Spleen (tissue), 13 donors: ENCODE measurements at places on chromosomes 1 and 21. TPM values are rescaled to one million over a fixed set of nuclear protein-coding genes. Genes with fewer than 3 reads are reported as not detected.
A peak's percentile ranks its signal among the peaks of the same experiment; 100 is the strongest.

- DNase-seq, result no peak
- H3K27ac ChIP-seq, result no peak overlapping the region
- no peak overlapping the region for H3K4me3 ChIP-seq
- no peaks in the 10 kb centered on the region for H3K4me1 ChIP-seq
Measured at GRCh38 chr21:35779690-35780570, 280.4 kb downstream of the SETD4 start.

GRCh38 chr1:231423648-231424047 is 1.6 kb upstream of the EGLN1 start:
- peaks cover 28% of the 10 kb centered on the region for H3K4me1 ChIP-seq
- peak overlapping the region; percentile 99 for H3K27ac ChIP-seq
- H3K4me3 ChIP-seq, result no peak overlapping the region
- H3K36me3 ChIP-seq, result no peaks in the 10 kb centered on the region

- H3K4me3 ChIP-seq, result no peak overlapping the region
- H3K4me1 ChIP-seq, result no peaks in the 10 kb centered on the region
- H3K27me3 ChIP-seq, result no peaks in the 10 kb centered on the region
- H3K27ac ChIP-seq, result no peak overlapping the region
- peaks cover 5% of the 10 kb centered on the region for H3K36me3 ChIP-seq
- no peak for DNase-seq
Measured at GRCh38 chr1:234408757-234409156, 35.5 kb downstream of the COA6 start.

GRCh38 chr1:209929751-209930150 is 8.3 kb upstream of the SYT14 start:
- no peak overlapping the region for H3K4me3 ChIP-seq
- no peaks in the 10 kb centered on the region for H3K36me3 ChIP-seq
- H3K27ac ChIP-seq, result no peak overlapping the region
- DNase-seq, result no peak

GRCh38 chr1:85447006-85447943 is 17.7 kb downstream of the DDAH1 start:
- no peak overlapping the region for H3K4me3 ChIP-seq
- no peaks in the 10 kb centered on the region for H3K4me1 ChIP-seq

DNA sequence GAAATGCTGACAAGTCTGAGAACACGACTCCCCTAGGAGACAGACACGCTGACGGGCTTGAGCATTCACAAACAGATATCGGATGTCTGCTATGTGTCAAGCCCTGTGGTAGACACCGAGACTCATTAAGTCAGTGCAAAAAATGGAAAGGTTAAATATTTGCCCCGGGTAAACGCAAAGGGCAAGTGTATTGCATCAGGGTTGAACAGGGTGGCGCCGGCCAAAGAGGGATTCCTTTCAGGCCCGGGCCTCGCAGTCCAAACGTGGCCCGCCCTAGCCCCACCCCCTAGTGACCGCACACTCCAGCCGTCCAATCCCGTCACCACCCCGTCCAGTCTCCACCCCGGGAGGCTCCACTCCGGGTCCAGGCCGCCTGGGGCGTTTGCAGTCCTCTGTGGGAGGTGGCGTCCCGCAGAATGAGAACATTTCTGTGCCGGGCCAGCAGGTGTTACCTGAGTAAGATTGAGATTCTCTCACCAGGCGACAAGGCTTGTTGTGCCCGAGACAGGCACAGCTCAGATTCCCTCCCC is 16.3 kb upstream of the TMEM9 start:
- H3K27me3 ChIP-seq, result no peaks in the 10 kb centered on the region
- DNase-seq, result peak; percentile 95
- no peaks in the 10 kb centered on the region for H3K36me3 ChIP-seq
- peaks cover 12% of the 10 kb centered on the region for H3K4me1 ChIP-seq

Gene CD5L
- 520 TPM for total RNA-seq

Gene DCLRE1B
- 7.5 TPM for total RNA-seq

Gene ZNF436
- 19.7 TPM for total RNA-seq

Gene DEPDC1
- 2.2 TPM for total RNA-seq

Gene LGR6
- 24.5 TPM for total RNA-seq
